ENCODE measurements at places on chromosomes 4 and X. TPM values are rescaled to one million over a fixed set of nuclear protein-coding genes. Genes with fewer than 3 reads are reported as not detected.
A peak's percentile ranks its signal among the peaks of the same experiment; 100 is the strongest.

- DNase-seq: no peak
Observed at GRCh38 chrX:141405486-141405852, 163.2 kb upstream of the SPANXC start.

SHOX gene
- total RNA-seq: not detected

ANTXR2 gene
- 149 TPM for total RNA-seq

GRCh38 chr4:81747242-81747930 lies 275.7 kb upstream of the RASGEF1B start:
- DNase-seq: no peak

DNA sequence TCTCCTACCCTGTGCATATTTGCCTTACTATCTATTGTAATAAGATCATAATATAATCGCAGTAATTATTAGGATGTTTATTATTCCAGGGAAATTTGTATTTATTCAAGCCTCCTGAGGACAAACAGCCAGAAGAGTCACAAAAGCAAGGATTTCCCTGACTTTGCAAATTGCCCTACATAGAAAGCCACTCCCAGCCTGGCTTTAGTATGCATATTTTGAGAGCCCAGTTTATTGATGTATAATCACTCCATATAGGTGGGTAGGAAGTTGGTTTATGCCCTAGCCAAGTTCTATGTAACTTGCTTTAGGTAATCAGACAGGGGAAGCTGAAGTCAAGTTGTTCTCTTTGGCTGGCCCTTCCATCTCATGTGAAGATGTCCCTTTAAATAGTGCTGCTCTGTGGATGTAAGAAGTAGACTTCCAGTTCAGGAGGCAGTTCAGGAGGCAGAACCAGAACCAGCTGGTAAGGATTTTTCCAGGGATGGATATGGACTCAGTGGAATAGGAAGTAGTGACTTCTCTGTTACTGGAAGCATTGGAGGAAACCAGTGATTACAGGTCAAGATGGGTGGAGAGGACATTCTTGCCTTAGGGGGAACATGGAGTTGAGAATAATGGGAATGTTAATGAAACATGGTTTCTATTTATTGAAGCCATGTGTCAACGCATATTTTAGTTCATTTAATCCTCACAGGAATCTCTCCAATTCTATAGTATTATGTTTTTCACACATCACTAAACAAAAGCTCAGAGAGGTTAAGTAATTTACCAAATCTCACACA lies 70.5 kb upstream of the KIT start:
- no peak for DNase-seq

GRCh38 chr4:105472871-105473323 lies 965 bp downstream of the PPA2 start:
- DNase-seq: peak; percentile 64
